K562 (cell line): ENCODE measurements at places on chromosomes 6 and 20.

DNA sequence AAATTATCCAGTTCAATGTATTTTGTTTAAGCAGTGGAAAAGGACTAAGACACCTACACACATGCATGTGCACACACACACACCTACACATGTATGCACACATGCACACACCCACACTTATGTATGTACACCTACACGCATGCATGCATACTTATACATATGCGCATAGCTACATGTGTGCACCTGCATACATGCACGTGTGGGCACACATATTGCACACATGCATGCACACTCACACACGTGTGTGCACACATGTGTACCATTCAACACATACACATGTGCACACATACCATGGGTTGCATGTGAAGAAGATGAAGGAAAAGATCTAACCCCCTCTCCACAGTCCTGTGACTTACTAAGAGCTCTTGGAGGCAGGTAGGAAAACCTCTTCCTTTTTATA is 122.0 kb upstream of the MAFB start:
- no peak for DNase-seq

DNA sequence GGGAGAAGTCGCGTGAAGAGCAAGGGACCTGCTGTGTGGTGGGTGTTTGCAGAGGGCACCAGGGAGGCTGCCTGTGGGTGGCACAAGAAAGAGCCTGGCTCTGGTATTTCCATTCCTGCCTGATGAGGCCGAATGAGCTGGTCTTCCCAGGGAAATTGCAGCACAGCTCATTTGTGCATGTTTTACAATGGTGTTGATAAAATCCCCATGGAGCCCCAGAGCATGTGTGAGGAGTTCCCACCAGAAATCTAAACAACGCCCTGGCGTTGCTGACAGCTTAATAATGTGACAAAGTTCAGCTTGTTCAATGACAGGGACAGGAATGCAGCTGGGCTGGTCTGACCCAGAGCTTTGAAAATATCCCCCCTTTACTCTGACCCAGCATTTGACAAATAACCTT is 135.5 kb downstream of the CLIC5 start:
- DNase-seq: no peak

DNA sequence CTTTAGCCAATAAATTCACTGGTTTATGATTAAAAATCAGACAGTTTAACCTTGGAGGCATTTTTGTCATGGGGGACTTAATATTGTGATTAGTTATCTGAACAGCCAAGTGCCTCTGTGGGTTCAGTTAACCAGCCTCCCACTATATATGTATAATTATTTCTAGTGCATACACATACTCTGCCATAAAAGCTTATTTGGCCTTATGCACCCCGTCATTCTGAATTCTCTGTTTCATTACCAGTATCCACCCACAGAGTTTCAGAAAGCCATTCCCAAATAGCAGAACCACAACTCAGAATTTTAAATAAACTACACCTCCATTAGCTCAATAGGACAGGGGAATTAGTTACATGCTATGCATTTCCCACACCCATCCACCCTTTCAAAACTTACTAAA is 279.7 kb downstream of the ZFAND3 start:
- no peak for DNase-seq

GRCh38 chr6:19599796-19600464 is 237.2 kb upstream of the ID4 start:
- DNase-seq: no peak

DNA sequence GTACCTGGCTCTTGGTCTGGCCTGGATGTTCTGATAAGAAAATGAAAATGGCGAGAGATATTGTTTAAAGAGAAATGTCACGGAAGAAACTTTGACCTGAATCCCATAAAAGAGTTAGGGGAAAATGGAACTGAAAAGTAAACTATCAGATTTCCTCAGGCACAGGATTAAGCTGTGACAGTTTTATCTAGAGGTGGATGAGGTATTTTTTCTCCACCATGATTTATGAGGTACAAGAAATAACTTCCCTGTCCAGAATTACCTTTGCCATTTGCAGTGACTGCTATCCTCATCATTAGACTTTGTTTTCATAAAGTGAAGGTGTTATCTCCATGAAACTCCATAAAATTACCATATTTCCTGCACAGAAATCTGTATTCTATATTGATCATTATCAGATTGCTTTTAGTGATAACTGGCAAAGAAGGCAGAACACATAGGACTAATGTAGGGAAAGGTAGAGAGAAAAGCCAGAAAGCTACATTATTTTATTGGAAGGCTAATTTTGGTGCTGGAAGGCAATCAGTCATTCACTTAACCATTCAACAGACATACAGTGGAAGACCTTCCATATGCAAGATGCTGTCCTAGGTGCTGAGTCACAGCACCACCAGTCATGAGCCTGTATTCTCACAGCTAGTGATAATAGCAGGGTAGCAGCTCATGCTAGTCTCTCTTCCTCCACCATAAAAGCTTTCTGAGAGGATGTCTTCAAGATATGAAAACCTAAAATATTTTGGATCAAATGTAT is 427.3 kb upstream of the CITED2 start:
- no peak for DNase-seq

DNA sequence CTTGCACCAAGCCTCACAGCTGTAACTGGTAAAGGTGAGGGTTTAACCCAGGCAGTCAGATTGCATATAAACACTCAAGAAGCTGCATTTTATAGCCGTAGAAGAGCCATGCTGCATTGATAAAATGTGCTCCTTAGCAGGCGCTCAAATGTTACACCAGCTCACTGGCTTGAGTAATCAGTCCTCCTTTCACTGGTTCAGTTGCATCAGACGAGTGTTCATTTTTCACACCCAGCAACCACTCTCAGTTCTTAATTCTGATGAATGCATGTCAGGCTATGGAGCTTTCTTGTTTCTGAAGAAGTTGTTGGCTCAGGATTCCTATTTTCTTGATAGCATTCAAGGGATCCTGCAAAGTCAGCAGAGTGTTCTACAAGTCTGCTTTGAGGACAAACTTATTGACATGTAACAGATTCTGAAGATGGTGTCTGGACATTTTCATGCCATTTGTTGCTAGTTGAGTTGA is 198.3 kb downstream of the PLCB1 start:
- DNase-seq: no peak

DNA sequence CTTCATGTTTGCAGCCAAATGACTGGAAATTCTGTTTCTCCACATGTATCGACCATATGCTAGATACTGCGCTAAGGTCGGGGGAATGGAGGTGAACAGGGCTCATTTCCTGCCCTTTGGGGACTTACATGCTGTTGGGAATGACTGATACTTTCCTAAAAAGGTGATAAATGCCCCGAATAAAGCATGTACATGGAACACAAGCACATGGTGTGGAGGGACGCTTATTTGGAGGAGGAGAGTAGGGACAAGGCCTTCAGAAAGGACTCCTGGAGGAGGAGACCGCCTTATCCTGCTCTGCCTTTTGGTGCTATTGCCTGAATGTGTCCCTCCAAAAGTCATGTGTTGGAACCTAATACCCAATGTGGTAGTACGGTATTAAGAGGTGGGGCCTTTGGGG is 344.5 kb downstream of the PRL start:
- DNase-seq: no peak

DNA sequence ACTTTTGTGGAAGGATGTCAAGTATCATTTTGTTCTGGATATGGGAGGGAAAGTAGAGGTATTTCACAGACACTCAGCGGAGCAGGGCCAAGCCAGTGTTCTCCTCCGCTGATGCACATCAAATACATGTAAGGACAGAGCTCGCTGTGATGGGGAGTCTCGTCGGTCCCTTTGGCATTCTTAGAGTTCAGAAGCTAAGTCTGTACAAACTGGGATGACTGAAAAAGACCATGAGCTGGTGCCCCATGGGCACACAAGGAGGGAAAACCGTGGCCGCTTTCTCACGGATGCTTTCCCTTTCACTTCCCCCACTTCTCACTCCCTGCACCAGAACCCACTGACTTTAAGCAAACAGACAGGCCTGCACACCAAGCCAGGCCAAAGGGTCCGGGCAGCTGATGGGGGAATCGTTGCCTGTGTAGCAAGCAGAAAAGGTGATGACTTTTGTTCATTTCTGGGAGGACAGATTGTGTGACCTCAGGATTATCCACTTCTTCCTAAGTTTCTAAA is 27.7 kb upstream of the MPC1 start:
- DNase-seq: no peak

DNA sequence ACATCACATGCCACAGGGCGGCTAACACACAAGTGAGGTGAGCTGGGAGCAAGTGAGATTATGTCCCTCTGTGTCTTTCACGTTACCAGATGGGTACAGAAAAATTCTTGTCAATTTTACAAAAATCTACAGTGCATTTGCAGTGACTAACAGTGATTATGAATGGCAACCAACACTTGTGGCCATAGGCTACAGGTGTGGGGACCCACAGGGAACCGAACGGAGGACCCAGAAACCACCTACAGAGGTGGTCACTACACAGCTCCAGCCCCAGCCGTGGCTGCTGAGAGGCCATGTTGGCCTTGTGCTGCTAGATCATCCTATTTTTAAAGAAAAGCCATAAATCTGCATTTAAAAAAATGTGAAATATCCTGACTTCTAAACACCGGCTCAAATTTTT is 50.2 kb downstream of the FYN start:
- DNase-seq: no peak

DNA sequence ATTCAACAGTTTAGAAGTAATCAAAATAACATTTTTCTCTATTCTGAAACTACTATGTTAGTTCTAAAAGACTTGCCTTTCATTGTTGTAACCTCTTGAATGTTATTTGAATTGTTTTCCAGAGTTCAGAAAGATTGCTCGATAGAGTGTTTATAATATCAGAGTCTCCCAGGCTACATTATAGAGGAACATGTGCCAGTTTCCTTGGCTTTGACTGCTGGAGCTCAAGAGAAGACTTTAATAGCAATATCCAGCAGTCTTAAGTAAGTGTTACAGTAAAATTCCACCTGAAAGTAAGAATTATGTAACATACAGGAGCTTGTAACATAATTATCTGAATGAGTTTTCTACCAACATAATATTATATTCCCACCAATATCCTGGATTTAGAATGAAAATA is 991.8 kb upstream of the ADGRB3 start:
- no peak for DNase-seq

DNA sequence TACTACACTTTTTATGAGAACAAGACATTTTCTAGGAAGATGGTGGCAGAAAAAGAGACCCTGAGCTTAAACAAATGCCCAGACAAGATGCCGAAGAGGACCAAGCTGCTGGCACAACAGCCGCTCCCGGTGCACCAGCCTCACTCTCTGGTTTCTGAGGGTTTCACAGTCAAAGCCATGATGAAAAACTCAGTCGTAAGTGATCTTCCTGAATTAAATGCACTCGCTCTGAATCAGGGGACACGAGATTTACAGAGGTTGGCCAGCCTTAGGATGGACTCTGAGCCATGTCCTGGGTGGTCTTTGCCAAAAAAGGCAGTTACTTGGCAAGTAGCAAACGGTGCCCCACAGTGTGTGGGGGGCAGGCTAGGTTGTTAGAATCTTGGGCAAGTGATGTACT is 423 bp downstream of the PACRG start:
- no peak for DNase-seq

DNA sequence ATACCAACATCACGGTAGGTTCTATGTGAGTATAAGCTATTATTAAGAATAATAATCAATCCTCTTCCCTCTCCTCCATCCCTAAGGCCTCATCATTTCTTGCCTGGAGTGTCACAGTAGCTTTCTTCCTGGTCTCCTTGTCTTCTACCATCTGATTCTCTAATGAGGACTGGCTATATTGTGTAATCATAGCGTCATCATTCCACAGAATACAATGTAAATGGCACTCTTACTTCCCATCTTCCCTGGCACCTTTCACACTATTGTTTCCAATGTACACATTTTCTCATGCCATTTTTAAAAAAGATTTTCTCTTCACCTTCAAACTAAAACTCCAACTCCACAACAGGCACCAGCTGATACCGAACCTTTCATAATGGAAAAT is 2.2 kb upstream of the BTN3A2 start:
- no peak for DNase-seq

GRCh38 chr6:41161380-41161779 is 1.5 kb downstream of the TREM2 start:
- no peak for DNase-seq

GRCh38 chr6:14622085-14622484 is 504.5 kb downstream of the CD83 start:
- DNase-seq: no peak

DNA sequence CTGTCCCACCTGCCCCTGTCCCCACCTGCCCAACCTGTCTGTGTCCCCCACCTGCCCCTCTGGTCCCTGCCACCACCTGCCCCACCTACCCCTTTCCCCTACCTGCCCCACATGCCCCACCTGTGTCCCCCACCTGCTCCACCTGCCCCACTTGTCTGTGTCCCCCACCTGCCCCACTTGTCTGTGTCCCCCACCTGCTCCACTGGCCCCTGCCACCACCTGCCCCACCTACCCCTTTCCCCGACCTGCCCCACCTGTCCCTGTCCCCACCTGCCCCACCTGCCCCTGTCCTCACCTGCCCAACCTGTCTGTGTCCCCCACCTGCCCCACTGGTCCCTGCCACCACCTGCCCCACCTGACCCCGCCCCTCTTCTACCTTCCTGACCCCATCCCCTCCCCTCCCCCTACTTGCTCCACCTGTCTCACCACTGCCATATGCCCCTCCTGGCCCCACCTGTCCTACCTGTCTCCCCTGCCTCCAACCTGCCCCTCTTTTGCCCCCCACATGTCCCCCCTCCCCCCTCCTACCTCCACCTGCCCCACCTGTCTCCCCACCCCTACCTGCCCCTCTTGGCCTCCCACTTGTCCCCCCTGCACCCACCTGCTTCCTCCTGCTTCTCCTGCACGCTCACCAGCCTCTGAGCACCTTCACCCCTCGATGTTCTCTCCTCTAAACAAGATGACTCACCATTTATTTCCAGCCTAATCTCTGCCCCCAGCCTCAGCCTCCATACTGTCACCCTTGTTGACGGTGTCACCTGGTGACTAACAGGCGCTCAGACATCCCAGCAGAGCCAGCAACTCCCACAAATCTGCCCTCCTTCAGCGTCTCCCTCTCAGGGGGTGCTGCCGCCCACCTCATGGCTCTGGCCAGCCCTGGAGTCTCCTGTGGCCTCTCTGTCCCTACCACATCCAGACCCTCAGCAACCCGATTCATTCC is 5.6 kb upstream of the MYT1 start:
- no peak for DNase-seq

GRCh38 chr6:161435748-161436070 is 161.8 kb upstream of the AGPAT4 start:
- DNase-seq: no peak

GRCh38 chr6:142361345-142361744 is 59.5 kb downstream of the ADGRG6 start:
- no peak for DNase-seq

- DNase-seq: no peak
Measured at GRCh38 chr6:53906103-53906502, 111.3 kb downstream of the LRRC1 start.

DNA sequence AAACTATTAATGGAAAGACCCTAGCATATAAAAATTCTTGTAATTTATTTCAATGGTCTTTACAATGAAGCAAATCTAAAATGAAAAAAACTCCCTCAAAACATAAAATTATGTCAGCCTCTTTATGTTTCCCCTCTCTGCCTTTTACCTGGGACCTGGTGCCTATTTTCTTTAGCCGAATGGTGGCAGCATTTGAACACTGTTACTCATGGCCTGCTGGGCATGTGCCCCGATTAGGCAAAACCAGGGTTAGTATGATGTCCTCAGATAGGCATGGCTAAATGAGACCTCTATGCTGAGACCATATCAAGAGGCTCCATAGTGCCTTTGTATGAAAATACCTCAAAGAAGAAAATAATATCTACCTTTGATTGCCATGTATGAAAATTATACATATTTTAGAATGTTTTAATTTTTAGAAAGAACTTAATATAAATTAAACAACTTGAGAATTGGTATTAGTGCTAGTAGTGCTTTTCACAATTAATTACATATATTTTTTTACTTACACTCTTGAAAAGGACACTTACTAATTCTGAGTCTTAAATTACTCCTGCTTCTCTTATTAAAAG is 22.5 kb upstream of the C6orf58 start:
- DNase-seq: no peak
